Lower lobe of right lung (tissue), 2 donors: ENCODE measurements at places on chromosomes 11 and 22. TPM values are rescaled to one million over a fixed set of nuclear protein-coding genes. Genes with fewer than 3 reads are reported as not detected.

- DNase-seq = no peak
- peaks cover 20% of the 10 kb centered on the region for H3K4me1 ChIP-seq
- H3K4me3 ChIP-seq = no peak overlapping the region
- no peaks in the 10 kb centered on the region for H3K27me3 ChIP-seq
These were observed 91.5 kb upstream of the PRDM11 start for GRCh38 chr11:45054956-45055355.

- H3K27me3 ChIP-seq = no peaks in the 10 kb centered on the region
- H3K4me3 ChIP-seq = no peak overlapping the region
- H3K36me3 ChIP-seq = no peaks in the 10 kb centered on the region
- peaks cover 19% of the 10 kb centered on the region for H3K4me1 ChIP-seq
- no peak for DNase-seq
These were observed 131.8 kb downstream of the UVRAG start for GRCh38 chr11:75946531-75947530.

ALX4 gene
- not detected for total RNA-seq

FADD gene
- total RNA-seq = 23.0 TPM

GRCh38 chr11:68167474-68167873, 45.6 kb downstream of the KMT5B start:
- H3K27ac ChIP-seq = no peak overlapping the region
- H3K4me3 ChIP-seq = no peak overlapping the region
- no peaks in the 10 kb centered on the region for H3K4me1 ChIP-seq
- no peaks in the 10 kb centered on the region for H3K27me3 ChIP-seq
- DNase-seq = no peak
- H3K36me3 ChIP-seq = peaks cover 97% of the 10 kb centered on the region

DNA sequence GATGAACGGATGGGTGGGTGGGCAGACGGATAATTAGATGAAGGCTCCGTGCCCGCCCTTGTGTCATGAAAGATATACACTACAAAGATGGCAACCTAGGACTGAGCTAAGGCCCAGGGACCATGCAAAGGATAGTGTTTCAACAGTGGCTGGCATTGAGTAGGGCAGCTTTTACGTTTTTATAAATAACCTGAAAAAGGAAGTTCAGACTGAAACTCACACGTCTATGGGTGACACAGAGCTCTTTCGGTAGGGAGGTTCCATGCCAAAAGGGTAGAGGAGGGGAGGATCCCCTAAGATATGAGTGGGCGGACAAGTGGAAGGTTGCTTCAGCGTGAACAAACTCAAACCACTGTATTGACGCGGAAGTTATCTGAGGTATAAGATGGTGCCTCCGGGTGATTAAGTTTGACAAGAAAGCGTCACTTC, 90.5 kb downstream of the UBASH3B start:
- no peak overlapping the region for H3K4me3 ChIP-seq
- no peaks in the 10 kb centered on the region for H3K27me3 ChIP-seq
- H3K27ac ChIP-seq = no peak overlapping the region
- no peaks in the 10 kb centered on the region for H3K36me3 ChIP-seq
- no peak for DNase-seq

HEPN1 gene
- total RNA-seq = not detected

DNA sequence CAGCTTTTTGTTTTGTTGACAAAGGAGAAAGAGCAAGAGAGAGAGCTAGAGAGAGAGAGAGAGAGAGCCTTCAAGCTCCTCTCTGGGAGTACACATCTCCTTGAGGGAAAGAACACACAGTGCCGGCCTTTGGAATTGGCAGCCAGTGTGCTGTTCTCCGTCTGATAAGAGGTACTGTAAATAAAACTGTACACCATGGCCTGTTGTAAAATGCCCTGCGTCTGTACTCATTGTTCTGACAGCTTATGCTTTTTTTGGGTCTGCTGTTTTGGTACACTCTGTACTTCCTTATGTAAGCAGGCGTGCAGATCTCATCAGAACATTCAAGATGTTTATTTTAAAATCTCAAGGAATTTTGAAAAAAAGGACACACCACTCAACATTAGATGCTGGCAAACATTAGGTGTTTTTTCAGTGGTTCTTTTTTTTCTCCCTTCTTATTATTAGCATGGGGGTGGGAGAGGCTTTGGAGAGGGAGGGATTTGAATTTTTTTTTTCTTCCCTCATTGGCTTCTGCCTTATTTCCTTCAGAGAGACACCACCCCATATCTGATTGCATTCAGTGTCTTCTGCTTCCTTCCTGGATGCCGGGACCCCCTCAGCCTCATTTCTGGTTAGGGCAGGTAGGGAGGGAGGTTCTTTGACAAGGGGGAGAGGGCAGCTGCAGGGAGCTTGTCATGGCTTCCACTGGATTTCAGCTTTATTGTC, 116.8 kb upstream of the NNMT start:
- H3K4me3 ChIP-seq = peak overlapping the region; percentile 49
- DNase-seq = peak; percentile 84
- peak overlapping the region; percentile 96 for H3K27ac ChIP-seq
